Omental fat pad (tissue), 4 donors: ENCODE measurements at places on chromosomes 5 and 9.

- DNase-seq: no peak
Measured at GRCh38 chr5:32323741-32324140, 11.0 kb upstream of the MTMR12 start.

GRCh38 chr5:56264417-56265025 is 31.4 kb upstream of the ANKRD55 start:
- DNase-seq: no peak

GRCh38 chr5:142894749-142895148 is 124.6 kb downstream of the ARHGAP26 start:
- no peak for DNase-seq

GRCh38 chr5:146321571-146321970 is 17.1 kb upstream of the POU4F3 start:
- no peak for DNase-seq

- no peak for DNase-seq
Measured at GRCh38 chr9:126056312-126057021, 270.2 kb upstream of the MVB12B start.

- no peak for DNase-seq
Measured at GRCh38 chr9:104633976-104634520, 16.0 kb upstream of the OR13C9 start.
